ENCODE measurements at places on chromosomes 2 and 18.

DNA sequence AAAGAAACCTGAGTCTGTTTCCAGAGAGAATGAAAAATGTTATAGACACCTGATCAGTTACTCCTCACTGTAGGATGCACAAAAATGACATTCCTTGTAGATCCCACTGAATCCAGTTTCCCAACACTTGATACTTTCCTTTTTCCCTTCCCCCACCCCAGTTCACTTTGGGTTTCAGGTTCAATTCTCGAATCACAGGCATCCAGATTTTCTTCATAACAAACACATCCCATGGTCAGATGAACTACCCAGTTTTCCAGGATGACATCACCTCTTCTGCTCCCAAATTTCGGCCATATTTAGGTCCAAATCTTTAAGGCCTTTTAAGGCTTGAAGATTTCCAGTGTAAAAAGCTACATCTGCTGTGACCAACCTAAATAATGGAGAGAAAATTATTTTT, 51.5 kb downstream of the UGP2 start:
- no peak for DNase-seq

DNA sequence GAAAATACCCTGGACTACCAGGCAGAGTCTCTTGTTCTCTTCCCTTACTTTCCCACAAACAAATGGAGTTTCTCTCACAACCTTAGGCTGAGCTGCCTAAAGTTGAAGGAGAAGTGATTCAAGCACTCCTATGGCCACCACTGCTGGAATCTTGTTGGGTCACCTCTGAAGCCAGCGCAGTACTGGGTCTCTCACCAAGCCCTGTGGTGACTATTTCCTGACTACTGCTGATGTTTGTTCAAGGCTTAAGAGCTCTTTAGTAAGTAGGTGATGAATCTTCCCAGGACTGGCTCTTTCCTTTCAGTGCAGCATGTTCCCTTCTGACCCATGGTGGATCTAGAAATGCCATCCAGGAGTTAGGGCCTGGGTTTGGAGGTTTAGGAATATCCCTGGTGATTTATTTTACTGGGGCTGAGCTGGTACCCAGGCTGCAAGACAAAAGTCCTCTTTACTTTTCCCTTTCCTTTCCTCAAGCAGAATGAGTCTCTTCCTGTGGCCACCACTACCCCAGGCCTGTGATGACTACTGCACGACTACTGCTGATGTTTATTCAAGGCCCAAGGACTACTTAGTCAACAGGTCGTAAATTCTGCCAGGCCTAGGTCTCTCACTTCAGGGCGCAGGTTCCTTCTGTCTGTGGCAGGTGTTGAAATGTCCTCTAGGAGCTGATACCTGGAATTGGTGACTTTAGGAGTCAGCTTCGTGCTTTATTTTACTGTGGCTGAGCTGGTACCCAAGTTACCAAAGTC, 121.8 kb downstream of the SLC4A10 start:
- DNase-seq: no peak

DNA sequence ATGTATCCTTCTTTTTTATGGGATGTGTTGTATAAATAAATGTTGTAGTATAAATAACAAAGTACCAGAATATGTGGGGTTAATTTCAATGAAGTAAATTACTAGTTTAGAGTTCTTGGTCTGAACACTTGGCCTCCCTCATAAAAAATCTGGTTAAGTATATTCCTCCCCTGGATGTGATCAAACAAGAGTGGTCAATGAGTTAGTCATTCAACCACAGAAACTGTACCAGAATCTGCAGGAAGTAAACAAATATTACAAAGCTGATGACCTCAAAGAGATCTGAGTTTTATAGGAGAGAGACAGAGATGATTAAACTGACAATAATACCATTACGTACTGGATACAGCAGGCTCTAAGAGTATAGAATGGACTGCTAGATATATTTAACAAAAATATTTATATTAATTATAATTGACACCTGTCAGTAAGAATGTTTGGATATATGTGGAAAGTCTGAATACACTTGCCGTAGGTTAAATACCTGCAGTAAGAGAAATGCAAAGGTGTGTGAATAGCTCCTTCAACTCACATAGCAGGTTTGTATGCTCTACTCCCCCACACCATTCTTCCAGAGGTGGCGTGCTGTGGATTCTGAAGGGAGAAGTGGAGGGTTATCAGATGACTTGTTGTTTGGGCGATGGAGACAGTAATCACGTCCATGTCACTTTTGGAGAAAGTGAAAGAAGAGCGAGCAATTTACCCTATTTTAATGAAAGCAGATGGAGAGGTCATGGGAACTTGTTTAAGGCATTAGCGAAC, 108.3 kb upstream of the LRATD1 start:
- no peak for DNase-seq

DNA sequence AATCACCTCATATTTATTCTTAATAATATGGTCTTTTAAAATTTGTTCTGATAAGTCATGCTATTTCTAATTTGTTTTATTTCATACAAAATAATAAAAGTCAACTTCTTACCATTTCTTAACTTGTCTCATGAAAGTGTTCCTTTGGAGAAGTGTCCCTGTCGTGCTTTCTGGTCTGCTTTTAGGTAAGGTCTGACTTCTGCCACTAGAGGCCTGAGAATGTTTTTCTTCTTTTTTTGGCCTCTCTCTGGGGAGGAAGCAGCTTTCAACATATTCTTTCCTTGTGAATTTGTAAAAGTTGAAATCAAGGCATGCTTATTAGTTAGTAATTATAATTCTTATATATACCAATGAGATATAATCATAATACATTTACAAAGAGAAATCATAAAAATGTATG, 39.4 kb downstream of the MAP2 start:
- DNase-seq: no peak

DNA sequence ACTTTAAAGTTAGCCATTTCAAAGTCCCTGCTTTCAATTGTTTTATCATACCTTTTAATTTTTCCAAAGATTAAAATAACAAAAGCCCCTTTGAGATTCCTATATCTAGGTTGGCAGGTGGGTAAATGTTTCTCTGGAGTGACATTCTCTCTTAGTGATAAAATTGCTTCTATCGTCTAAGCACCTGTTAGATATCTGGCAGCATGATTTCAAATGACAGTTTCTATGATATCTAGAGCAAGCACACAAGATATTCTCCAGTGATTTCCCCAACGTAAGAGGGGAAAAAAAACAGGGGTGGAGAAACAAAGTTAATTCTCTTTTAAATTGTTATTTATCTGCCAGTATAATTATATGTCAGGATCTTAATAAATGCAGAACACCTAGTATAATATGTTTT, 610.2 kb downstream of the DSC3 start:
- DNase-seq: no peak

DNA sequence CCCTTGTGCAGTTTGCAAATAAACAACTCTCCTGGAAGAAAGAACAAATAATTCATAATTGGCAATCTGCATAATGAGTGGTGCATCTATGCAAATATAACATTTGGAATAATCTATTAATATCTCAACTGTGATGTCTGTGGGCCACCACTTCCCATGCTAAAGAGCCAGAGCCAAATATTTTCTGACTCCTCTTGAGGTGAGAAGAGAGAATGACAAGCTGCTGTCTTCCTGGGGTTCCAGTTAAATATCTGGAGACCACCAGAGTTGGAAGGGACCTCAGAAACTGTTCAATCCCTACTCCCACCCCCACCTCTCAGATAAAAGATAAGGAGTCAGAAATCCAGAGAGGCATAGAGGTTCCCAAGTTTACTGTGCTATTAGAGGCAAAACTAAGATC, 241.0 kb upstream of the SLC14A2 start:
- no peak for DNase-seq

GRCh38 chr2:121335294-121336290, 50.6 kb upstream of the TFCP2L1 start:
- no peak for DNase-seq

- DNase-seq: no peak
Observed at GRCh38 chr2:72157871-72158771, 10.5 kb upstream of the CYP26B1 start.

GRCh38 chr2:8152392-8153257, 529.2 kb upstream of the ID2 start:
- no peak for DNase-seq

- no peak for DNase-seq
Observed at GRCh38 chr2:208609166-208609804, 202.7 kb downstream of the PTH2R start.

DNA sequence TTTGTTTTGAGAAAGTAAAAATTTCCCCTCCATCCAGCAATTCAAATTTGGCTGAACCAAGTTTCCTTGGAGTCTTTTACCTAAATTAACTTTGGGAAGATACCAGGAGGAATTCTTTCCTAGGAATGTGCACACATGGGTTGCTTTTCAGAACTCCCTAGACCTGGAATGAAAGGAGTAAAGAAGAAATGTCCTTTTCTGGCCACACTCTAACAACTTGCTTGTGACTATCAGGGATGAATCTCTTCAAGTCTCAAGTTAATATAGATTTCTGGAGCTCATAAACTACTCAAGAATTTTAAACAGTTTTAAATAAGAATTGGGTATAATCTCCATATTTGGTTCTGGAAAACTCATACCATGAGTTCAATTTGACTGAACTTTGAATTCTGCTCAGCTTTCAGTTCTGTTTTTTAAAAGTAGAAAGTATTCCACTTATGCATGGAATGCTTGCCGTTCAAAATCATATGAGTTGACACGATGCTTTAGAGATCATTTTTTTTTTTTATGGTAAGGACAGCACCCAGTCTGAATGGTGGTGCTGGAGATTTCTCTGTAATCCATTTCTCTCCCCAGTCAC, 7.7 kb downstream of the RASGRP3 start:
- DNase-seq: no peak

GRCh38 chr18:37483221-37483971, 82.2 kb downstream of the CELF4 start:
- no peak for DNase-seq

DNA sequence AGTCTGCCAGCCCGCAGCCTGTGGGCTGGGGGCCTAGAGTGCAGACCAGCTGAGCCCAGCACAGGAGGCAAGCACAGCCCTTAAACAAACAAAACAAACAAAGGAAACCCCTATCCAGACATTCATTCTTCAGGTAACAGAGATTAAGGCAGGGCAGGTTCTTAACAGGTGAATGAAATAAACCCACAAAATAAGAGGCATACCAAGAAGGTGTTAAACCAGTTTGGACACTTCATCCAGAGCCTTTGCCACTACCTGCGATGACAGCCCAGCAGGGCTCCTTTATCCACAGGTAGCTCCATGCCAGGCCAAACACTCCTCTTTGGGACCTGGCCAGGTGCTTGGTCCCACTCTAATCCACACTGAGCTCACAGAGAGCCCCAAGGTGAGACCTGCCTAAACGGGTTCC, 209.7 kb upstream of the SIX2 start:
- no peak for DNase-seq

GRCh38 chr18:58258692-58259342, 214.8 kb downstream of the NEDD4L start:
- DNase-seq: no peak

GRCh38 chr2:893311-893710, 57.3 kb upstream of the SNTG2 start:
- no peak for DNase-seq

DNA sequence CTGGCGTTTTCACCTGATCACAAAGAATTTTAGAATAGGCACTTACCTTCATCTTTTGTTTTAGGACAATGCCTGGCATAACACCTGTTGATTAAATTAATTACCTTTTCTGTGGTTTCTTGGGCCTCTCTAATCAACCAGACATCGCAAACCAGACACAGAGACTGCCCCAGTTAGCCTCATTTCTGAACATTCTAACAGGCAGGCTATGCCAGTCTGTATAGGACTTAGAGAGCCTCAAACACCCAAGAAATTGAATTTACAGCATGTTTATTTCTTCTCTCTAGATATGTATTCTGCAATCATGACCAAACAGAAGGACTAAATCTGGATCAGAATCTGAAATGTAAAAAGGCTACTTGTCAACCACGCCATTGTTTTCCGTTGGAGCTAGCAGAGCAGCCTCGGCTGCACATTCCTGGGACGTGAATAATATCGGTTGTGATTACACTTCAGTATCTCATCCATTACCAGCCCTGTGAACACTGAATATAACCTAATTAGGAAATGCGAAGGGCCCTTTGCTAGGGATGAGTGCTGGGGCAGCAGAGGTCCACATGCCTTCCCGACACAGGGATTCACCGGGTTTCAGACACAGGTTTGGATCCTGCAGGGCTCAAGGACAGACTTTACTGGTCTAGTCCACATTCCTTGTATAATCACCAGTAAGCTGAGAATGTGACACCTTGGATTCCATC, 17.5 kb upstream of the CDC42EP3 start:
- DNase-seq: no peak

DNA sequence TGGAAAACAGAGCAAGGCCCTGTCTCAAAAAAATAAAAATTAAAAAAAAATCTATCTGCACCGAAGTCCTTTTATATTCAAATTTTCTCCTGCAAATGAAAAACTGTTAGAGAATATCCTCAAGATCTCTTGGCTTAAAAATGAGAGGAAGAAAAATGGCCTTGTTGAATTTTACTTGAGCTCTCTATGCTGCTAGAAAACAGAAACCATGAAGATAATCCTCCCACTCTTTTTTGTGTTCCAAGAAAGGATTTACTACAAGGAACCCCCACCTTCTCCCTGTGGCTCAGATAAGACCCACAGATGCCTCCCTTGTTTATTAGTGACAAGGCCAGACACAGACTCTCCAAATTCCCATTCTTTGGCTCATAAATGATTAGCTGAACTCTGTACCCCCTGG, 71.0 kb downstream of the SGPP2 start:
- DNase-seq: no peak

- no peak for DNase-seq
Observed at GRCh38 chr2:66587216-66587615, 152.3 kb downstream of the MEIS1 start.

DNA sequence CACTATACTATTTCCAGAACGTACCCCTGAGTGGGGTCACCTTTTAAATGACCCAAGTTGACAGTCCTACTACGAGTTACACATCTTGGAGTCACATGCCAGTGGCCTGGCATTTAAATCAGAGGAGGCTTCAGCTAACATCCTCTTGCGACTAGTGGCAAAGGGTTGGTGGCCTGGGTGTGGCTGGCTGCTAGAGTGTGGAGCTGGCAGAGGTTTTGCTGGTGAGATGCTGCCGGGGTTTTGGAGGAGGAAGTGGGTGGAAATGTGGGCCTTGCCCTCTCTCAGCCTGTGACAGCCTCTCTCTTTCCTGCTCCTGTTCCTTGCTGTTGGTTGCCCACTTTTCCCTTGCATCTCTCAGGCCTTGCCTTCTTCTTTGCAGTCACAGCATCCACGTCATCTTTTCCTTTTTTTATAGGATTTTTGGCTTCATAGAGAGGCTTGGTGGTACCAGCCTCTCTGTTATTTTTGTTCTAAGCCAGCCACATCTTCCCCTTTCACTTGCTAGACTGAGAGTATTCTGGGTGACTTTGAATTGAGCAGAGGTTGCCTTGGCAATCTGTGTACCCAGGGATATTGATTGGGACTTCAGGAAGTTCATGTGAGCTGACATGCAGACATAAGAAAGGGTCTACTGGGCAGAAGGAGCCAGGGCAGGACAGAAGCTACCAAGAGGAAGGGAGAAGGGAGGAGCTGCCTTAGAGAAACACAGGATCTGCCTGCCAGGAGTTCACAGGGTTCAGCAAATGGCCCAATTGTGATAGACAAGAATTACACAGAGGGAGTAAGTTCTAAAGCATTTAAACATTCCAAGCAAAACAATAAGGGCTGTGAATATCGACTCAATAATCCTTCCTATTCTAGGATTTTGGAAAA, 55.4 kb downstream of the CDC42EP3 start:
- DNase-seq: peak; percentile 48

GRCh38 chr2:119260646-119261492, 37.2 kb downstream of the STEAP3 start:
- no peak for DNase-seq

- no peak for DNase-seq
Observed at GRCh38 chr2:85623991-85624390, 8.0 kb downstream of the USP39 start.

Data from activated T-cell treated with anti-CD3 and anti-CD28 coated beads for 1 hour (primary cell).